Stomach (tissue), 19 donors: ENCODE measurements at places on chromosomes 2 and 18. TPM values are rescaled to one million over a fixed set of nuclear protein-coding genes. Genes with fewer than 3 reads are reported as not detected.

The CDKL4 gene
- 4.2 TPM for total RNA-seq

The GNLY gene
- not detected for total RNA-seq

The AQP4 gene
- 9.3 TPM for total RNA-seq

The RIT2 gene
- total RNA-seq, result not detected

The BIRC6 gene
- total RNA-seq, result 361 TPM

The ST8SIA3 gene
- not detected for total RNA-seq

The EGR4 gene
- total RNA-seq, result not detected

The ICOS gene
- not detected for total RNA-seq

The BMP10 gene
- total RNA-seq, result not detected

The DPP10 gene
- not detected for total RNA-seq

The SLC11A1 gene
- not detected for total RNA-seq

The CYS1 gene
- 14.3 TPM for total RNA-seq

The ZAP70 gene
- 4.8 TPM for total RNA-seq

The KCNK3 gene
- 2.0 TPM for total RNA-seq

The TUBB8B gene
- total RNA-seq, result not detected

The REEP1 gene
- total RNA-seq, result not detected

The HOXD10 gene
- total RNA-seq, result not detected

The TTC31 gene
- 54.6 TPM for total RNA-seq

The MAL gene
- total RNA-seq, result 95.5 TPM

The SNTG2 gene
- not detected for total RNA-seq

The ALK gene
- not detected for total RNA-seq

The CDH7 gene
- total RNA-seq, result under 0.01 TPM
